ENCODE measurements at places on chromosomes 12 and 14. TPM values are rescaled to one million over a fixed set of nuclear protein-coding genes. Genes with fewer than 3 reads are reported as not detected.

The JAG2 gene
- 42.2 TPM for total RNA-seq

The PLEKHD1 gene
- 0.10 TPM for total RNA-seq

- DNase-seq = no peak
Measured at GRCh38 chr14:53356361-53357150, 203.4 kb upstream of the DDHD1 start.

- no peak for DNase-seq
Measured at GRCh38 chr14:71551291-71551950, 380.8 kb upstream of the RGS6 start.
